ENCODE measurements at places on chromosomes 5 and 9.
A peak's percentile ranks its signal among the peaks of the same experiment; 100 is the strongest.

GRCh38 chr5:1019001-1019905 is 10.7 kb downstream of the NKD2 start:
- no peak for DNase-seq

DNA sequence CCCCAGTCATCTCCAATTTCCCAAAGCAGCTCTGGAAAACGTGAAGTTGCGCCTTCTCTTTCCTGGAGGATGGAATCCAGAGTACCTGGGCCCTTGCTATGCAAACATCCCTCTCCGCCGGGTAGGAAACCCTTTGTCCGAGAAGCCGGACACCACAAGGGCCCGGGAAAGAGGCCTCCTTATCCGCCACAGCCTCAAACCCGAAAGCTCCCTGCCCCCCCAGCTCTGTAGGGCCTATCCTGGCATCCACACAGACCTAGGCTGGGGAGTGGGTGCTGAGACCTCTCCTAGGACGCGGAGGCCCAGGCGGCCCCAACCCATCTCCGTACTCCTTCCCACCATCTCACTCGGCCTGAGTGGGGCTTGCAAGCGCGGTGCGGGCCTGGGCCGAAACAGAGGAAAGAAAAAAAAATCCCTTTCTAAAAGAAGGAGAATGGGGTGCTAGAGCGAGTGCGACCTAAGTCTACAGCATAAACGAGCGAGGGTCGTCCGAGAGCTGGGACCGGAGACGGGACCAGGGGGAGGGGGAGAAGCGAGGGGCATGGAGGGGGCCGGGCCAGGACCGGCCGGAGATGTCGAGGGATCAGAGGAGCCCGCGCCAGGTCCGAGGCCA is 624 bp downstream of the FBXW11 start:
- peak; percentile 24 for DNase-seq

DNA sequence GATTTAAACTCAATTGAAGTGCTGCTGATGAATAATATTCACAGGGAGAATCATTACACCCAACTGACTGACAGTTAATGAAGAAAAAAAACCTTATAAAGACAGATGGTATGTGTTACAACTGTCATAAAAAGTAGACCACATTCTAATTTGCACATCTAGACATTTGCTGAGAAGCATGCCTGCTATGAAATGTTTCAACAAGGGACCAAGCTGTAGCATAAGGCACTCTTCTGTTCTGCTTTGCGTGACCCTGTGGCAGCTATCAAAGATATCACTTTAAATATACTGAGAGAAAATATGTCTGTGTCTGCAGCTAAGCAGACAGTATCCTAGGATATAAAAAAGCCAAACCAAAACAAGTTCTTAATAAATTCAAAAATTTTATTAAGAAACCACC is 153.7 kb downstream of the TMEM232 start:
- DNase-seq: no peak

DNA sequence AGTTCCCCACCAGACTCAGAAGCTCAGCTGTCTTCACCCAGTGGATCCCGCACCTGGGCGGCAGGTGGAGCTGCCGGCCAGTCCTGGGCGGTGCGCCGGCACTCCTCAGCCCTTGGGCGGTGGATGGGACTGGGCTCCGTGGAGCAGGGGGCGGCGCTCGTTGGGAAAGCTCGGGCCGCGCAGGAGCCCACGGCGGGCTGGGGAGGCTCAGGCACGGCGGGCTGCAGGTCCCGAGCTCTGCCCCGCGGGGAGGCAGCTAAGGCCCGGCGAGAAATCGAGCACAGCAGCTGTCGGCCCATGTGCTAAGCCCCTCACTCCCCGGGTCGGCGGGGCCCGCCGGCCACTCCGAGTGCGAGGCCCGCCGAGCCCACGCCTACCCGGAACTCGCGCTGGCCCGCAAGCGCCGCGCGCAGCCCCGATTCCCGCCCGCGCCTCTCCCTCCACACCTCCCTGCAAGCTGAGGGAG is 560.0 kb downstream of the BRINP1 start:
- no peak for DNase-seq

DNA sequence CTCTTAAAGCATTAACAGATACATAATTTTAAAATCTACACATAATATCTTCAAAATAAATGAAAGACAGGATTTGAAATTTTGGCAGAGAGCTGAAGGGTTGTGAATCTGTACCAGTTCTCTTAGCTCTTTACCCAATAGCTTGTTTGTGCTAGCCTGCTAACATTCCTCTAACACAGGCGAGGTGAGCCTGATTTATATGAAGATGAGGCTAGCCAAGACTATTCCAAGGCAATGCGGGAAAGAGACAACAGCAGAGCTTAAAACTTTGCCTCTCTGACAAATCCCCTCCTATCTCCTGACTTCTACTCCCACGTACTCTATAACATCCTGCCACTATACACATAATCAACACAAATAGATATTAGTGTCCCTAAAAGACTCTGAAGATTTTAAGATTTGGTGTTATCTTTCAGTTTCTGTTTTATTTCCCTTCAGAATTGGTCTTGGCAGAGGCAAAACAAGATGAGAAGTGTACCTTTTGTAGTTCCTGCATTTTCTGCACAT is 745.6 kb upstream of the ZNF608 start:
- DNase-seq: no peak

GRCh38 chr9:14021871-14022525 is 291.9 kb downstream of the NFIB start:
- DNase-seq: no peak

GRCh38 chr5:164472165-164472564 is 966.7 kb downstream of the MAT2B start:
- no peak for DNase-seq

GRCh38 chr5:158722940-158723339 is 376.8 kb downstream of the EBF1 start:
- no peak for DNase-seq

GRCh38 chr9:79570448-79571308 is 1.1 kb upstream of the TLE4 start:
- peak; percentile 34 for DNase-seq

All from activated CD4-positive, CD25-positive, alpha-beta regulatory T cell (primary cell).